ENCODE measurements at places on chromosomes 6 and 20.
A peak's percentile ranks its signal among the peaks of the same experiment; 100 is the strongest.

- DNase-seq: no peak
Measured at GRCh38 chr6:130206479-130206878, 16.3 kb downstream of the SAMD3 start.

DNA sequence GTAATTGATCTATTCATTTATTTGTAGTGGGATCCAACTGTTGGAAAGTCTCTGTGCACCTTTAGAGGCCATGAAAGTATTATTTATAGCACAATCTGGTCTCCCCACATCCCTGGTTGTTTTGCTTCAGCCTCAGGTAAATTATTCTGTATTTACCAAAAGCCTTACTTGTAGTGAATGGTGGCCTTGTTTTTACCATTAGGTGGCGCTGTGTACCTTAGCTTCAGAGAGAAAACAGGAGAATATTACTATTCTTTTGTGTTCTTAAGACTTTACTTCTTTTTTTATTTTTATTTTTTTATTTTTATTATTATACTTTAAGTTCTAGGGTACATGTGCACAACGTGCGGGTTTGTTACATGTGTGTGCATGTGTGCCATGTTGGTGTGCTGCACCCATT lies 23.7 kb downstream of the PEX7 start:
- DNase-seq: peak; percentile 31

DNA sequence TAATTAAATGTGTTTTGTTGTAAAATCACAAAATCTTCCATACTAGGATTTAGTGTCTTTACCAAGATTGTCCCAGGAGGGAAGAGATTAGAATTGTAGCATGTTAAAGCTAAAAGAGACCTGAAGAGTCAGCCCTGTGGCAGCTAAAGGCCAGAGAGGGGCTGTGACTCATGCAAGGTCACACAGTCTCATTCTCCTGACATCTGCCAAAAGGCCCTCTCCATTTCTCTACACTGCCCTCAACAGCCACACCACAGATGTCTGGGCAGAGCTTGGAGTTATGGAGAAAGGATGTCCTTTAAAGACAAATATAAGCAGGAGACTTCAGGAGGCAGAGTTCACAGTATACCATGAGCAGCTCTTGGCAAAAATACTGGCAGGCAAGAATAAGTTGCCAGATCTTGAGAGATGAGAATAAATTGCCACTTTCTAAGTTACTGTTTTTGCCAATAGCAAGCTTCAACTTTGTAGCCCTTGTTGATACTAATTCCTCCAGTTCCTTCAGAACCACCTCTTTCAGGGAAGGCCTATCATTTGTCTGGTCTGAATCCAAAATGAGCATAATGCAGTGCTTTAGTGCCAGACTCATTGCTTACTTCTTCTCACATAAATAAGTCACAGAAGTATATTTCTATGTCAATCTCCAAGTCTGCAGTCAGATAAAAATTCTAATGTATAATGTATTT lies 41.7 kb downstream of the AKIRIN2 start:
- DNase-seq: peak; percentile 61

GRCh38 chr6:71114986-71115385 lies 158.1 kb upstream of the B3GAT2 start:
- no peak for DNase-seq

- no peak for DNase-seq
Measured at GRCh38 chr20:53739799-53740785, 146.5 kb upstream of the ZNF217 start.

- no peak for DNase-seq
Measured at GRCh38 chr6:107444277-107444676, 15.1 kb downstream of the PDSS2 start.

GRCh38 chr6:111105578-111105977 lies 18.3 kb downstream of the SLC16A10 start:
- peak; percentile 4 for DNase-seq

GRCh38 chr20:40489886-40490285 lies 199.2 kb downstream of the MAFB start:
- peak; percentile 42 for DNase-seq

Measured in GM04504 (cell line).